ENCODE measurements at places on chromosomes 2 and 18.

DNA sequence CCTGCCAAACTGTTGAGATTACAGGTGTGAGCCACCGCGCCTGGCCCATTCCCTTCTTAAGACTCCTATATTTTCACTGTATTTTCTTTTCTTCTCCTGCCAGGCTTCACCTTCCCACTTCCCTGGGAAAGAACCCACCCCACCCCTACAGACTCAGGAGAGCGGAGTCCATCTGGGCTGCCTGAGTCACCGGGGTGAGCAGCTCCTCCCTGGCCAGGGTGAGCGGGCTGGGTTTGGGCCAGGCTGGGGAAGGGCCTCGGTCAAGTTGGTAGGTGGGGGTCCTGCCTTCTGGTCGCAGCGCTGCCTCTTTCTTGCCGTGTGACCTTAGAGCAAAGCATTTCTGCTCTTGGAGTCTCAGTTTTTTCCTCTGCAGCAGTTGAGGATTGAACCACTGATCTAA, 2.1 kb upstream of the GAREM2 start:
- no peak for DNase-seq

GRCh38 chr2:142952793-142953494, 75.5 kb downstream of the KYNU start:
- no peak for DNase-seq

DNA sequence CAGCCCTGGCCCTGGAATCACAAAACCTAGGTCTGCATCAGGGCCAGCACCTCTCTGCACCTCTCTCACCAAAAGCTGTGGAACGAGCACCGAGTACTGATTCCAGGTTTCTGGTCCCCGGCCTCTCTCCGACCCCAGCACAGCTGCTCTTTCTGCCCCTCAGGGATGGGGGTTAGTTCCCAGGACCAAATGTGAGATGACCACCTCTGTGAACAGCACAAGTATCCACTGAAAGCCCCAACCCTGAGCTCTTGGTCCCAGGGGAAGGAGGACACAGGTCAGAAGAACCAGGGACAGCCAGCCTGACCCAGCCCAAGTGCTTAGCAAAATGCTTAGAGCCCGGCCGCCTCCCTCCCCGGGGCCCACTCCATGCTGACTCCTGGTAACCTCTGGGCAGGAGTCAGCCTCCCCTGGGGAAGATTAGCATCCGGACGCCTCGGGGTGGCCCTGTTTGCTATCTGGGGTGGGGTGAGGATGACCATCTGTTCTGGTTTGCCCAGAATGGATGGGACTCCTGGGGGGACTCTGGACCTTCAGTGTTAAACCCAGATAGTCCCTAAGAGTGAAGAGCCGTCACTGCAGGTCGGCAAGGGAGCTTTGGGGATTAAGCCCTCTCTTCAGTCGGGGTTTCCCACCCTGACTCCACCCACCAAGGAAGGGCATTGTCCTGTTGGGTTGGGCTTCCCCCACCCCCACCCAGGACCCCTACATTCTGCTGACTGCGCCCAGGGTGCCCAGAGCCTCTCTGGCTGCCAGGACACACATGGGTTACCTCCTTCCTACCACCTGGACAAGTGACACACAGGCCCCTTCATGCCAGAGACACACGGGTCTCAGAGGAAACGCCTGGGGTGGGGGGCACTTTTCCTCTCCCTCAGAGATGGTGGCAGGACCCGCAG, 9.4 kb upstream of the GPR55 start:
- no peak for DNase-seq

DNA sequence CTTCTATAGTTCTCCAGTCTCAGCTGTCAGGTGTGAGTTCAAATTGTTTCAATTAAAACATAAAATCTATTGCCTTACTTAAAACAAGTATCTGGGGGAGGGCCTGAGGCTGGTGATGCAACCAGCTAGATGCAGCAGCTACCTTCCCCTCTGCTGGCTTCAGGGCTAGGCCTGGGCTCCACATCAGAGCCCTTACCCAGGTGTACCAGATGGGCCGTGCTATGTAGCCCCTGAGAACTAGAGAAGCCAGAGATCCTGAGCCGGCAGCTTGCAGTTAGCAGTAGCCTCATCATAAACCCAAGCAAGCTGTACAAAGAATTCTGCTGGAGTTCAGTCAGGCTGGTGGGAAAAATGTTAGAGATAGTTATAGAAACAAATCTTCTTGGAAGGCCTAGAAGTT, 97.7 kb upstream of the ACAA2 start:
- no peak for DNase-seq

- no peak for DNase-seq
Observed at GRCh38 chr18:37494406-37494805, 71.2 kb downstream of the CELF4 start.

DNA sequence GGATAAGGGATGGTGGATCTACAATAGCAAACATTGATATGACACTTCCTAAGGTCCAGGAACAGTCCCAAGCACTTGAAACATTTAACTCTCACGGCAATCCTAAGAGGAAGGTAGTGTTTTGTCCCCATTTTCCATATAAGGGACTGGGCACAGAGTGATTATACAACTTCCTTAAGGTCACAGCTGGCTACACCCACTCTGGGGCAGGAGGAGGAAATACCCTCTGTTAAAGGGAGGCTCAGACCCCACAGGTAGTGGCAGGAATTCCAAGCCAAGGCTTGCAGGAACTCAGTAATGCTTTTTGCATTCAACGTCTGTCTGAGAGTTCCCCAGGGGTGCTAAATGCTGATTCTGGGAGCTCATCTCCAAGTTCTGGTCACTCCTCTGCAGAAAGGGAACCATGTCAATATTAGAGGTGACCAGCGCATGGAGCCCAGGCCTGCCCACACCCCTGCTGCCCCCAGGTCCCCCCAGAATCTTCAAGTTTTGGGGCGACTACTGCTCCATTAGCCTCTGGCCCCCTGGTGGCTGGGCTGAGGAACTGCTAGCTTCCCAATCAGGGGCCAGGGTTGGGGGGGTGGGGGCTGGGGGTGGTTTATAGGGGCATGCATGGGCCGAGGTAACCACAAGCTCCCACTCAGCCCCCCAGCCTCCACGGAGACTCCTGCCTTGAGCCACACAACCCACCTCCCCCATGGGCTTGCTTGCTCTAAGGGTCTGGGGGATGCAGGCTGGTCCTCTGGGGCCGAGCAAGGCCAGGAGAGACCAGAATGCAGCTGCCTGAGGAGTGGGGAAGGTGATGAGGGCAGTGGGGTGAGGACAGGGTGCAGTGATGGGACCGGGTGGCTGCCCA, 11.1 kb downstream of the OBSL1 start:
- no peak for DNase-seq

- no peak for DNase-seq
Observed at GRCh38 chr2:109410039-109410815, 203.5 kb downstream of the SEPTIN10 start.

DNA sequence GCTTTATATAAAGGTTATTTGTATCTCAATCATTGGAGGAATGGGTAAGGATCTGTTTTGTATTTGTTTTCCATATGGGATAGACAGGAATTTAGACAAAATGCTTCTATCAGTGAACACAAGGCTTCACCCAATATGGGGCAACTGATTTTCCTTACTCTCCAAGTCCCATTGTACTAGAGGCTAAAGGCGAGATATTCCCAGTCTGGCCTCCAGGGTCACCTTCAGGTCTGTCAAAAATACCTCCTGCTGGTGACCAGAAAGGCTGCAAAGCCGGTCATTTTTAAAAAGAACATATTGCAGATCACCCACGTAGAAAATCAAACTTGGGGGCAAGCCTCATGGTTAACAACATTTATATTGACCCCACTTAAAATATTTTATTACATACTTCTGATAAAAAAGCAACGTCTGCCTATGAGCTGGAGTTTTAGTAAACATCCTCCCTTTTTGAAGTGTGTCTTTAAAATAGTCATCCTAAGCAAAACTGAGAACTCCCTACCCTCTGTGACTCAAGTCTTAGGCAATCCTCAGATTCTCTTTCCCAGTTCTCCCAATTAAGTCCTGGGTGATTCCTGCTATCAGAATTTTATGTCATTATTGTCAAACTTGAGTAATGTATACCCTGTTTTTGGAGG, 276.6 kb downstream of the MREG start:
- DNase-seq: no peak

DNA sequence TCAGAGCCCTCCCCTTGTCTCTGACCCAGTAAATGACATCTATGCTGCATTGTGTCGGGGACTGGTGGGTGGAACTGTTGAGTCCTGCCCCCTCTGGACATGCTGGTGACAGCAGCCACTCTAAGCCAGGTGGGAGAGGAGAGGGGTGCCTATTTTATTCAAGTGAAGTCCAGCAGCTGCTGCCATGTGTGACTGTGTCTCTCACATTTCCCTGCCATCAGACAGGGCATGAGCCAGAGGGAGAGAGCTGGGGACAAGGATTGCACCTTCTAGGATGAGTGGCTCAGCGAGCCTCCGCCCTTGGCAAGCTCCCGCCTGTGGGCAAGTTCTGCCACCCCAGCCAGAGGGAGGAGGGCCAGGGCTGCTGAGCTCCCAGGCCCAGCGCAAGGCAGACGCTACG, 13.7 kb downstream of the NGEF start:
- no peak for DNase-seq

- no peak for DNase-seq
Observed at GRCh38 chr2:174605687-174606086, 8.1 kb upstream of the WIPF1 start.

- no peak for DNase-seq
Observed at GRCh38 chr18:61948846-61949438, 56.1 kb upstream of the RNF152 start.

DNA sequence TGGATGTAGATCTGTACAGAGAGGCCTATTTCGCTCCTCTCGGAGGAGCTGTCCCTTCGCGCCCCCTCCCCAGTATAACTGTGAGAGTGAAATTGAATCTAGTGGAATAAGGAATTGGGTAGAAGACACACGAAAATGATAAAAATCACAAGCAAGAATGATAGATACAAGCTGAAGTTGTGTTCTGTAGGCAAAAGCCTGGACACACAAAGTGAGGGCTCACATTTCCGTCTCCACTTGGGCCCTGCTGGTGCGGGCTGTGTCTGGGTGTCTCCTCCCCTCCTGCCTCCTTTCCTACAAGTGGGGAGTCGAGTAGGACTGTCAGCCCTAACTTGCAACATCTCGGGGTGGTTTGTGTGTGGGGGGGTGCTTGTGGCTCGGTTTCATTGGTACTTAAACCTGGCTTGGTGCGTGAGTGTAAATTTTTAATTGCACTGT, 457 bp upstream of the SP9 start:
- no peak for DNase-seq

GRCh38 chr2:43776324-43776723, 2.5 kb downstream of the DYNC2LI1 start:
- DNase-seq: no peak

DNA sequence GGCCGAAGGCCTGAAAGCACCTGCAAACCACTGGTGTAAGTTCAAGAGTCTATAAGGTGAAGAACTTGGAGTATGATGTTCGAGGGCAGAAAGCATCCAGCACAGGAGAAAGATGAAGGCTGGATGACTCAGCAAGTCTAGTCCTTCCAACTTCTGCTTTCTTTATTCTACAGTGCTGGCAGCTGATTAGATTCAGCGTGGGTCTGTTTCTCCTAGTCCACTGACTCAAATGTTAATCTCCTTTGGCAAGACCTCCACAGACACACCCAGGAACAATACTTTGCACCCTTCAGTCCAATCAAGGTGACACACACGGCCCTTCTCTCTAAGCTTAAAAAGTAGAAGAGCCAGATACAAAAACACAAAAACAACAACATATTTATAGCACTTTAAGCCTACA, 43.4 kb downstream of the NMS start:
- DNase-seq: no peak

- no peak for DNase-seq
Observed at GRCh38 chr2:128787616-128788015, 468.9 kb upstream of the HS6ST1 start.

GRCh38 chr2:69013840-69014821, 1.2 kb downstream of the ANTXR1 start:
- DNase-seq: no peak

DNA sequence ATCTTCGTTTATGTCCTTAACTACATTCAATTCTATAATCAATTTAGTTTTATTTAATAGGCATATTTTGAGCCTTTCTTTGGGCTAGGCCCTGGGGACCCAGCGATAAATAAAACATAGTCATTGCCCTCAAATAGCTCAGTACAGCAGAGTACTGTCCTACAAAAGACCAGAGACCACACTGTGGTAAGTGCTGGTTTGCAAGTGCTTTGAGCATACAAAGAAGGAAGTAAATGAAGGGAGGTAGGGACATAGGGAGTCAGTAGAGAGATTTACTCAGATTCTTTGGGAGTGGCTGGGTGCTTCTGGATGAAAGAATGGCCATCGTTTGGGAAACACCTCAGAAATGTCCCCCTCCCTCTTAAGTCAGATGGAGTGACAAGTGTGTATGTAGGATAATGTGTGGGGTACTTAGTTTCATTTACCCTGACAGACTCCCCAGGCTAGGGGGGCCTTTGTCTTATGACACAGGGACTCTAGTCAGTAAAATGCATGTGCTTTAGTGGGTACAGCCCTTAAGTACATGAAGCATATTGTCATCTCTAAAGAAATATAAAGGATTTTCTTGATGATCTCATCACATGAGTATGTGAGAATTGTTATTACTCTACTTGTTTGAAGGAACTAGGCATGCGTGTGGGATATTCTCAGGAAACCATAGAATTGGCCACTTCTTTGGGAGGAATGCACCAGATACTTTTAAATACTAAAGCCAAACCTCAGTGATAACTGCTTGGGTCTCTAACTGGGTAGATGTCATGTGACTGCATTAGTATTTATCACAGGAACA, 35.1 kb downstream of the MAPRE2 start:
- no peak for DNase-seq

DNA sequence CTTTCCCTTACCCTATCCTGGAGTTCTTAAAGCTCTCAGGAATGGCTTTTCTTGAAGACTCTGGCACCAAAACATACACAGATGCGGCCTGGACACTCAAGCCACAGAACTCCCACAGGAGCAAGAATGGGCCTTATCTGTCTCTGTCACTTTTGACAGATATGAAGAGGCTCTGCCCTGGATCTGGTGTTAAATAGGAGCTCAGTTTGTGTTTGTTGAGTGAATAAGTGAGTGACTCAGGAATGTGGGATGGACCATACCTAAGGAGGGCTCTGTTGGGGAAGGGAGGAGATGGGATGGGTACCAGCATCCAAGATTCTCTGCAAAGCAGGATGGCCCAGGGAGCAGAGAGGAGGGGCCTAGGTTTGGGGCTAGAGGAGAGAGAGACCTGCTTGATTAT, 33.9 kb upstream of the EPAS1 start:
- no peak for DNase-seq

DNA sequence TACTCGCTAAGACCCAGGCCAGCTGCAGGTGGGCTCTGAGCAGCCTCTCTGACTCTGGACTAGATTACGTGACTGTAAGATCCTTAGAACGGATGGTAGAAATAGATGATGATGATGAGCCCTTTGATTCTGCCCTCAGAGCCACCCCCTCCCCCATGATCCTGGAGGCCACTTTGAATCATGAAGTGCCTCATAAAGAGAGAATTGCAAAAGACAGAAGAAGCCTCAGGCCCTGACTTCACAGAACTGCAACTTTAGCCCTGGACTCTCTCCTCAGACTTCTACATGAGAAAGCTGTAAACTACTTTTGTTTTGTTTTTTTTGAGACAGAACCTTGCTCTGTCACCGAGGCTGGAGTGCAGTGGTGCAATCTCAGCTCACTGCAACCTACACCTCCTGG, 15.4 kb upstream of the TET3 start:
- DNase-seq: no peak

- DNase-seq: no peak
Observed at GRCh38 chr2:135853401-135853800, 16.4 kb upstream of the LCT start.

Measured in activated T-cell treated with anti-CD3 and anti-CD28 coated beads for 4 hours (primary cell).